ENCODE measurements at places on chromosomes 5 and 9. TPM values are rescaled to one million over a fixed set of nuclear protein-coding genes. Genes with fewer than 3 reads are reported as not detected.

The LTC4S gene
- 3.7 TPM for total RNA-seq

The TMEM232 gene
- 0.47 TPM for total RNA-seq

The PCDHGA9 gene
- total RNA-seq = 0.08 TPM

The KCNV2 gene
- not detected for total RNA-seq

The AGXT2 gene
- total RNA-seq = not detected

The WDR31 gene
- total RNA-seq = 0.47 TPM

The BOD1 gene
- 14.0 TPM for total RNA-seq

The TMEM252 gene
- not detected for total RNA-seq

The TMEM215 gene
- not detected for total RNA-seq

The MSMP gene
- 0.61 TPM for total RNA-seq

The IL4 gene
- not detected for total RNA-seq

The POMT1 gene
- total RNA-seq = 34.4 TPM

The ZMAT2 gene
- total RNA-seq = 43.3 TPM

The ARSK gene
- 4.6 TPM for total RNA-seq

The PCDHA9 gene
- not detected for total RNA-seq

The SPATA9 gene
- not detected for total RNA-seq

The SMIM33 gene
- total RNA-seq = 0.65 TPM

The IL17B gene
- not detected for total RNA-seq

The AQP7 gene
- not detected for total RNA-seq

The PAEP gene
- not detected for total RNA-seq

The SUB1 gene
- total RNA-seq = 352 TPM

The CAMK4 gene
- total RNA-seq = 84.9 TPM

The SLC6A3 gene
- total RNA-seq = not detected

Data from activated CD8-positive, alpha-beta T cell treated with anti-CD3 and anti-CD28 coated beads, Interleukin-2, amount 10 ng/mL, durations not matched to agents 7 days and 5 days (primary cell).